Stimulated activated CD4-positive, alpha-beta T cell treated with anti-CD3 and anti-CD28 coated beads, Interleukin-2, amount 100 ng/mL, for 24 hours (primary cell): ENCODE measurements at places on chromosomes 16 and 17.

- DNase-seq: no peak
These were observed 817 bp downstream of the PSKH1 start for GRCh38 chr16:67893743-67894399.

- DNase-seq: no peak
These were observed 9.8 kb downstream of the EIF4A3 start for GRCh38 chr17:80137131-80137530.

DNA sequence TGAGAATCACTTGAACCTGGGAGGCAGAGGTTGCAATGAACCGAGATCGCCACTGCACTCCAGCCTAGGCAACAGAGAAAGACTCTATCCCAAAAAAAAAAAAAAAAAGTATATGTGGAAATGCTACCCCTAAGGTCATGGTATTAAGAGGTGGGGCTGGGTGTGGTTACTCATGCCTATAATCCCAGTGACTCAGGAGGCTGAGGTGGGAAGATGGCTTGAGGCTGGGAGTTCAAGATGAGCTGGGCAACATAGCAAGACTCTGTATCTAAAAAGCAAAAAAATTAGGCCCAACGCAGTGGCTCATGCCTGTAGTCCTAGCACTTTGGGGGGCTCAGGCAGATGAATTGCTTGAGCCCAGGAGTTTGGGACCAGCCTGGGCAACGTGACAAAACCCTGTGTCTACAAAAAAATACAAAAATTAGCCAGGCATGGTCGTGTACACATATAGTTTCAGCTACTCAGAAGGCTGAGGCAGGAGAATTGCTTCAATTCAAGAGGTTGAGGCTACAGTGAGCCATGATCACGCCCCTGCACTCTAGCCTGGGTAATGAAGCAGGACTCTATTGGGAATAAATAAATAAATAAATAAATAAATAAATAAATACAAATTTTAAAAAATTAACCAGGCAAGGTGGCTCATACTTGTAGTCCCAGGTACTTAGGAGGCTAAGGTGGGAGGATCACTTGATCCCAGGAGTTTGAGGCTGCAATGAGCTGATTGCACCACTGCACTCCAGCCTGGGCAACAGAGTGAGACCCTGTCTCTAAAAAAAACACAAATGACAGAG lies 32.3 kb upstream of the NUFIP2 start:
- no peak for DNase-seq

GRCh38 chr17:40902498-40902897 lies 17.5 kb upstream of the KRT20 start:
- DNase-seq: no peak

DNA sequence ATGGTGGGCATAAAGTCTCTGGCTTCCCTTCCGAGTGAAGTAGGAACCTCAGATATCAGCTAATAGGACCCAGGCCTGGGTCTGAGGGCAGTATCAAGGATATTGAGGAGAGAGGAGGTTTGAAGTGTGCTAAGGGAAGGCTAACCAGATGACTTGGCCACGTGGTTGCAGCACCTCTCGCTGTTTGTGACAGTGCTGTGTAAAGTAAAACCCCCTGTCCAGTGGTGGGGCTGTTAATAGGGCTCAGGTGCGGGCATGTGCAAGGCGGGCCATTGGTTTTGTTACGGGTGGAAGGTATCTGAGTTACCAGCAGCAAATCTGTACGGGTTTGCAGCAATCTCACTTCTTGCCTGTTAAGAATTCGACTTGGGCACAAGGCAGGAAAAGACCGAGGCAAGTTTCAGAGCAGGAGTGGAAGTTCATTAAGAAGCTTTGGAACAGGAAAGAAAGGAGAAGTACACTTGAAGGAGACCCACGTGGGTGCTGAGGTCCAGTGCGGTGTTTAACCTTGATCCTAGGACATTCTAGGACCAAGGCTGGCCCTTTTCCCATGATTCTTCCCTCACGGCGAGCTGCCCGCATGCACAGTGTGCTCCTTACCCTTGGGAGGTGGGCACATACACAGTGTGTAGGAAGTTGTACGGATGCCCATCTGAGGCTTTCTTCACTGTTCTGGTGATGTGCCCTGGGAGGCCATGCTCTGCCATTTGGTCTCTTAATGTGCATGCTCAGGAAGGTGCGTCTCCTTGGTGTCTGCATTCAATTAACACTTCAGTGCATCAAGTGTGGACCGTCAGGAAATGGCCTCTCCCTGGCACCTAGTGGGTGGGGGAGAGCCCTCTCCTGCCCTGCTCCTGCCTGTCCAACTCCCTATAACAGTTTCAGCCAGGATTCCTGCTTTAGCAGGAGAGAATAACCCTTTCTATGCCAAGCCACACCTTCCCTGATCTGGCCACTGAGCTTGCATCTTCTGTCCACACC lies 20.3 kb downstream of the SGF29 start:
- no peak for DNase-seq

- DNase-seq: no peak
These were observed 1449.4 kb downstream of the CDH11 start for GRCh38 chr16:63672493-63672892.

GRCh38 chr16:75948441-75948840 lies 222.2 kb upstream of the CPHXL start:
- no peak for DNase-seq

DNA sequence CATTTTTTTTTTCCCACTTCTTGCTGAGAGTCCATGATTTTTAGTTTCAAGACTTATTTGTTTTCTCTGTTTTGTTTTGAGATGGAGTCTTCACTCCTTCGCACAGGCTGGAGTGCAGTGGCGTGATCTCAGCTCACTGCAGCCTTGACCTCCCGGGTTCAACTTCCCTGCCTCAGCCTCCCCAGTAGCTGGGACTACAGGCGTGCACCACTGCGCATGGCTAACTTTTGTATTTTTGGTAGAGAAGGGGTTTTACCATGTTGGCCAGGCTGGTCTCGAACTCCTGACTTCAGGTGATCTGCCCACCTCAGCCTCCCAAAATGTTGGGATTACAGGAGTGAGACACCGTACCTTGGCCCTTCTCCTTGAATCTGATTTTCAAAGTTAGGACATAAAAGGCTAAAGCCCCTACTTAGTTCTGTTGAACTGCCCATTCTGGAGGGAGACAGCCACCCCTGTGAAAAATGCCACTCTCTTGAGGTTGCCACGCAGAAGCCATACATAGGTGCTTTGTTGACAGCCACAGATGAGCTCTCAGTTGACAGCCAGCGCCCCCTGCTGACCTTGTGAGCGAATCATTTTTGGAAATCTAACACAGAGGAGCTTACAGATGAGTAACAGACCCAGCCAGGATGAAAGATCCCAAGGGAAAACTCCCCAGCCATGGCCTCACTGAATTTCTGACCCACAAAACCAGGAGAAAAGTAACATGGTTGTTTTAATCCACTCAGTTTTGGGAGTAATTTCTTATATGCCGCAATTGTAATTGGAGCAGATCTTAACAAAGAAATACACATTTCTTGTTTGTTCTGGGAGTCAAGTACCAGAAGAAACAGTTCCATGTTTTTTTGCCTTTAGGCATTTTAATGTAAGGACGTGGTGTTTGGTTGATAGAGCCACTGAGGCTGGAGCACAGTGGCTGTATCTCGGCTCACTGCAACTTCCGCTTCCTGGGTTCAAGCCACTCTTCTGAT lies 38.8 kb downstream of the PKD1L3 start:
- DNase-seq: peak; percentile 85
